Urothelium cell line (cell line): ENCODE measurements at places on chromosomes 2 and 18.
A peak's percentile ranks its signal among the peaks of the same experiment; 100 is the strongest.

- DNase-seq, result no peak
Observed at GRCh38 chr2:141929331-141930252, 201.2 kb downstream of the LRP1B start.

DNA sequence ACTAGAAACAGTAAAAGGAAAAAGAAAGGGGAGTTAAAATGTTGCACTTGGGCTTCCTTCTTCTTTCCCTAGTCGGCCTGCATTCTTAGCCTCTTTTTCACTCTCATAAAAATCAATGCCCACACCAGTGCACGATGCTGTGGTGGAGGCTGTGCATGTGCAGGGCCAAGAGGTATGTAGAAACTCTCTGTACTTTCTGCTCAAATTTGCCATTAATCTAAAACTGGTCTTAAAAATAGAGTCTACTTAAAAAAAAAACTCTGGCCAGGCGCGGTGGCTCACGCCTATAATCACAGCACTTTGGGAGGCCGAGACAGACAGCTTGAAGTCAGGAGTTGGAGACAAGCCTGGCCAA, 11.1 kb downstream of the TRAPPC8 start:
- no peak for DNase-seq

DNA sequence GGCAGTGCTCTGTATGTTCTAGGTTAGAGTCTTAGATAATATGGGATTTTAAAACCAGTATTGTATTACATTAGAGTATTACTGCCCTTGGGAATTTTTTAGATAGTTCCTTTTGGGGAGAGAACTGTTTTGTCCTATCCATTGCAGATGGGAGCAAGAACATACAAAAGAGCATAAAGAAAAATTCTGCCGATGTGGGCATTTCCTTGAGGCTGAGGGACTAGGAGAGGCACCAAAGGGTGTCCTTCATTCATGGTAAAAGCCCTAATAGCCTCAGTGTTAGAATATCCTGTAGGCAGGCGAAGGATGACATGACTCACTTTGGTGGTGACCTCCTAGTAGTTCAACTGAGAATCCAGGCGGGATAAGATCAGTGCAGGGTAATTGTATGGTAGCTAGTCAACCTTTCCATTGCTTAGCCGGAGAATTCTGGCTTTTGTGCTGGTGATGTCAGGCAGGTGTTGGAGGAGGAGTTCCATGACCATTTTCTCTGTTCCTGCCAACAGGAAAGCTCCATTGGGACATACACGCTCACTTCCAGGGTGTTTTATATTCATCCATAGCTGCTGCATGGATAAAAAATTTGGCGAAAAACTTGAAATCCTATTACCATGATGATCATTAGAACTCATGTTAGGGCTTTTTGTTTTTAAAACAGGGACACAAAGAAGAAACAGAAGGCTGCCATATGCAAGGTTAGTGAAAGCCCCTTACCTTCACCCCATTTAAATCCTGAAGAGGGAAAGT, 28.1 kb downstream of the EPAS1 start:
- no peak for DNase-seq

GRCh38 chr2:129092956-129093355, 774.3 kb upstream of the HS6ST1 start:
- no peak for DNase-seq

- no peak for DNase-seq
Observed at GRCh38 chr2:8489751-8490150, 192.1 kb upstream of the ID2 start.

GRCh38 chr18:34821669-34822210, 111.6 kb downstream of the DTNA start:
- no peak for DNase-seq

DNA sequence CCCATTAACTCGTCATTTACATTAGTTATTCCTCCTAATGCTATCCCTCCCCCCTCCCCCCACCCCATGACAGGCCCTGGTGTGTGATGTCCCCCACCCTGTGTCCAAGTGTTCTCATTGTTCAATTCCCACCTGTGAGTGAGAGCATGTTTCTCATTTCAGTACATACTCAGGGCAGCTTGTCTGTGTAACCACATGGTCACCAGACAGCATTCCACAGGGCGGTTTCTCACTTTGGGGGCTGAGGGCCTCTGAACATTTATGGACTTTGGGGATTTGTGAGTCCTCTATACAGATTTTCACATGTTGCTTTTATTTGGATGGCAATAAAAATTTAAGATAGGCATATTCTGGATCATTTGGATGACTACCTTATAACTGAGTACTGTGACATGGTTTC, 84.0 kb downstream of the LYPD6B start:
- no peak for DNase-seq

- no peak for DNase-seq
Observed at GRCh38 chr2:41718705-41719104, 329.1 kb upstream of the PKDCC start.

- DNase-seq, result no peak
Observed at GRCh38 chr2:45342-46130, 769 bp downstream of the FAM110C start.

DNA sequence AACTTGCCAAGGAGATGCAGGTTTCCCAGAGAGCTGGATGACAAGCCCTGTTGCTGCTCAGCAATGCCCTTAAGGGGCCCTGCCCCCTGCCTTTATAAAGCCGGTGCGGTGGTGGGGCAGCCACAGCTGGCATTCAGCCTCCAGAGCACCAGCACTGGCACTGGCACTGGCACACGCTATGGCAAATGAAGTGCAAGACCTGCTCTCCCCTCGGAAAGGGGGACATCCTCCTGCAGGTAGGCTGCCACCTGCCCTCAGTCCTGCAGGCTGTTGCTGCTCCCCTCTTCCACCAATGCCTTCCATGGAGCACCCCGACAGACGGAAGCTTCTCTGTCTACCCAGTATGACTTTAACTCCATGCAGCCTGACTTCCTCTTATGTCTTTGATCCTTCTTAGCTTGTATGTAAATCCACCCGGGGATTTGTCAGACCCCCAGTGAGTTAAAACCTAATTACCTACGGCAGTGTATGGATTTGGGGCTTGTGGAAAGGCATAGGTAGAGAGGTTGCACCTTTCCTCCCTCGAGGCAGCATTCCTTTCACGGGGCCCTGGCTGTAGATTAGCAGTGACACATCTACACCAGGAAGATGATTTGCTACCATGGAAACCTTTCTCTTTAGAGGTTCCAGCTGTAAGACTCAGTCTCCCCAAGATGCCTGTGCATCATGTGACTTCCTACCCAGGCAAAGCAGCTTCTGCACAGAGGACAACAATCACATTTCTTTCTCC, at the start of gene DAPL1:
Gene DAPL1, plus strand, starts transcription at position 123 of the 730 bp plus-strand sequence. Its CDS starts 56 bp downstream, at position 179.
- DNase-seq, result peak; percentile 43

DNA sequence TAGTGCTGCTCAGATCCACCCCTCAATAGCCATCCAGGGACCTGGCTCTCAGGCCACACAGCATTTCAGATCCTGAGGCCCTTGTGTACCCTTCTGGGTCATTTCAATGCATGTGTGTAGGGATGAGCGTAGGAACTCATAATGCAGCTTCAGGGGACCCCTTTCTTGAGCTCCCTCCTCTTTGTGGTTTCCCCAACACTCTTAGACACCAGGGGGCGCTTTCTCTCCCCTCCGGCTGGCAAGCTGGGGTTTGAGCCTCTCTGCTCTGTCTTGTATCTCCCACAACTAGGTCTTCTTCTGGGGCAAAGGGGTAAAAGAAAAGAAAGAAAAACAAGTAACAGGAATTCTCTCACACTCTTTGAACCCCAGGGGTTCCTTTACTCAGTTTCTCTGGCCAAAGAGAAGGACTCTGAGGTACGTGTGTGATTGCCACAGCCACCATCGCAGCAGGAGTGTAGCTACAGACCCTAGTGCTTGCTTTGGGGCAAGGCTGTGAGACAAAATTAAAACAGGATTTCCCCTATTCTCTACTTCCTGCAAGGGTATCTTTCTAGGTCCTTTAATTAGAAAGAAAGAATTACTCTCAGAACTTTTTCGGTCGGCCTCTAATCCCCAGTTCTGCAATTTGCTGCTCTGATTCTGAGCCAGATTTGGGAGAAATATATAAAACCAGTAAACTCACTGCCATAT, 38.0 kb downstream of the CABYR start:
- peak; percentile 11 for DNase-seq

- no peak for DNase-seq
Observed at GRCh38 chr2:18597618-18598017, 8.2 kb upstream of the NT5C1B start.

- no peak for DNase-seq
Observed at GRCh38 chr2:10638093-10638492, 51.7 kb downstream of the NOL10 start.

DNA sequence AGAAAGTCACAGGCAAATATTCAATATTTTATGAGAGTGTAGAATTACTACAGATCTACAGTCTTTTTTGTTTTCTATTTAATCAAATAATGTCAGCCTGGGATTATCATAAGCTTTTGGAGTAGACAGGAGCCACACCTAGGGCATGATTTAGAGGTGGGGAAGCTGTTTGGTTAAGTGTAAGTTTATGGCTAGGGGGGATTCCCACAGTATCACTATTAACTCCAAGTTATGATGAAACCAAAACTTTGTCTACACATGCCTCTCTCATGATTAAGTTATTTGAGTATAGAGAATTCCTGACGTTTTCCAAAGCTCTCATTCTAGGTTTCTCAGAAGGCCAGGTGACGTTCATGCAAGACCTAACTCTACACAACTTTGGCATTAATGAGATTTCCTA, 2.1 kb downstream of the SERPINB10 start:
- DNase-seq, result no peak

DNA sequence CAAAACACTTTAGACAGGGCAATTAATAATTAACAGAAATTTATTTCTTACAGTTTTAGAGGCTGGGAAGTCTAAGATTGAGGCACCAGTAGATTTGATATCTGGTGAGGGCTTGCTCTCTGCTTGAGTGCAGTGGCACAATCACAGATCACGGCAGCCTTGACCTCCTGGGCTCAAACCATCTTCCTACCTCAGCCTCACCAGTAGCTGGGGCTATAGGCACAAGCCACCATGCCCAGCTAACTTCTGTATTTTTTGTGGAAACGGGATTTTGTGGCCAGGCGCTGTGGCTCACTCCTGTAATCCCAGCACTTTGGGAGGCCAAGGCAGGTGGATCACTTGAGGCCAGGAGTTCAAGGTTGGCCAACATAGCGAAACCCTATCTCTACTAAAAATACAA, 29.0 kb upstream of the ACVR1 start:
- no peak for DNase-seq

- no peak for DNase-seq
Observed at GRCh38 chr2:19866771-19867170, 35.0 kb downstream of the TTC32 start.

GRCh38 chr2:37096568-37096967, 12.2 kb downstream of the GPATCH11 start:
- DNase-seq, result no peak

DNA sequence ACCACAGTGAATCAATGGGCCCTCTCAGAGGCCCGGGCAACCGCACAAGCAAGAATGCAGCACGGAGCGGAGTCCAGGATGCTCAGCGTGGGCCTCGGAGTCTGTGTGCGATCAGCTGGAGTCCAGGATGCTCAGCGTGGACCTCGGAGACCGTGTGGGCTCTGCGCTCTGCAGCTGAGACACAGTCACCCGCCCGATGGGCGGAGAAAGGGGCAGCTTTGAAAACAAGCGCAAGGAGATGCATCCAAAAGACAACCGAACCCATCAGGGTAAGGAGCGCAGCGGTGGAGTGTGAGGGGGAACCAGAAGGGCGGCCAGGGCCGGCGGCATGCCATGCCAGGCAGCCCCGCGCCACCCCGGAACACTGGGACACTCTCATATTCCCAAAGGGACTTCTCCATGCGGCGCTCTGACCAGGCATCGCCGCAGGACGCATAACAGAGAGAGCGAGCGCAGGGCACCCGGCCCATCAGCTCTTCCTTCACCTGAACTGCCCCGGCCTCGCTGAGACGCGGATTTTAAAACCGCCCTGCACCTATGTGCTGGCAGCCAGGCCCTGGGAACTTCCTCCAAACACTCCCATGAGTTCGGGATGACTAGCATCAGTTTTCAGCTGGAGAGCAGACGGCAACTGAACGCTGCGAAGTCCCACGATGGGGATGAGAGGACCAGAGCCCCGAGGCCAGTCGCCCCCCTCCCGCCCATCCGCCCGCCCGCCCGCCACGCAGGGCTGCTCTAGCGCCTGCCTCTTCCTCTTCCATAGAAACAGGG, 44.7 kb downstream of the MC5R start:
- no peak for DNase-seq

GRCh38 chr2:236918545-236918944, 167.1 kb upstream of the COPS8 start:
- no peak for DNase-seq

DNA sequence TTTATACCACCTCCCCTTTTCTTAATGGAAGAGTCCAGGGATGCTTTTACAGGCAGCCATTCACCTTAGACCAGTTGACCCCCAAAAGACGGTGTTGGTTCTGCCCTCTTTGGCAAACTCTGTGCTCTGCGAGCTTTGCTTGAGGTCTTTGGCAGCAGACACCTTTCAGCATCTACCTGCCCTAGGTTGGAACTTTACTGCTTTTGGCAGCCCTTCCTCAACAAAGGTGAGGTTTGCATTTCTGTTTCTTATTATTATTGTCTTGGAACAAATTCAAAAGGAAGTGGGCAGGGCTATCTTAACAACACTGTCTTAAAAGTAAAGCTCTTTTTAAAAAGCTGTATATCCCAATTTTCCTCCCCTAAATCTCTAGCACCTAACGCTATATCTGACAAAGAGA, 136.4 kb upstream of the SLC14A2 start:
- no peak for DNase-seq
